Transverse colon (tissue), 4 donors: ENCODE measurements at places on chromosomes 13 and 19. TPM values are rescaled to one million over a fixed set of nuclear protein-coding genes. Genes with fewer than 3 reads are reported as not detected.

FCHO1 gene
- total RNA-seq = 1.2 TPM

PEX11G gene
- 14.5 TPM for total RNA-seq

SIGLEC8 gene
- 0.27 TPM for total RNA-seq

LGI4 gene
- 71.8 TPM for total RNA-seq

- no peaks in the 10 kb centered on the region for H3K36me3 ChIP-seq
- peaks cover 27% of the 10 kb centered on the region for H3K4me1 ChIP-seq
- H3K27ac ChIP-seq = peak overlapping the region; percentile 46
- no peaks in the 10 kb centered on the region for H3K27me3 ChIP-seq
Observed at GRCh38 chr19:46821512-46822409, 28.9 kb downstream of the AP2S1 start.

DNA sequence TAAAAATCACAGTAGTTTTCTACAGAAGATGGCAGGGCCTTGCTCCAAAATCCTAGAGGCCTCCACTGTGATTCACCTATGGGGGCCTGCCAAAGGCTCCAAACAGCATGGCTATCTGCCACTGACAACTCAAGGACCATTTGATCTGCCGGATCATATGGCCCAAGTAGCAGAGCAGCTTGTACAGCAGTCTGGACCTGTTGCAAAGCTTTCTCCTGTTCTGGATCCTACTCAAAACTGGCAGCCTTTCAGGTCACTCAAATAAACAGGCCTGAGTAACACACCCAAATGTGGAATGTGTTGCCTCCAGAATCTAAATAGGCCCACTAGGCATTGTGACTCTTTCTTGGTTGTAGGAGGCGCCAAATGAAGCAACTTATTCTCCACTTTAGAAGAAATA is 1049.3 kb downstream of the PCDH9 start:
- H3K4me3 ChIP-seq = no peak overlapping the region
- no peak for DNase-seq
- no peaks in the 10 kb centered on the region for H3K27me3 ChIP-seq
- H3K27ac ChIP-seq = no peak overlapping the region
- H3K36me3 ChIP-seq = no peaks in the 10 kb centered on the region

GRCh38 chr13:93279982-93280381 is 53.4 kb downstream of the GPC6 start:
- no peaks in the 10 kb centered on the region for H3K36me3 ChIP-seq
- no peak for DNase-seq
- no peaks in the 10 kb centered on the region for H3K27me3 ChIP-seq
- H3K4me1 ChIP-seq = no peaks in the 10 kb centered on the region

- H3K27ac ChIP-seq = no peak overlapping the region
- H3K4me1 ChIP-seq = no peaks in the 10 kb centered on the region
- H3K27me3 ChIP-seq = no peaks in the 10 kb centered on the region
- no peak for DNase-seq
- H3K4me3 ChIP-seq = no peak overlapping the region
Observed at GRCh38 chr13:67367399-67367798, 137.3 kb upstream of the PCDH9 start.
